ENCODE measurements at places on chromosomes 12 and 14.

- no peak for DNase-seq
Measured at GRCh38 chr12:53726946-53727309, 324 bp downstream of the CALCOCO1 start.

GRCh38 chr14:57818511-57818910, 47.4 kb downstream of the SLC35F4 start:
- DNase-seq: no peak

- no peak for DNase-seq
Measured at GRCh38 chr12:131928080-131928710, 881 bp upstream of the PUS1 start.

DNA sequence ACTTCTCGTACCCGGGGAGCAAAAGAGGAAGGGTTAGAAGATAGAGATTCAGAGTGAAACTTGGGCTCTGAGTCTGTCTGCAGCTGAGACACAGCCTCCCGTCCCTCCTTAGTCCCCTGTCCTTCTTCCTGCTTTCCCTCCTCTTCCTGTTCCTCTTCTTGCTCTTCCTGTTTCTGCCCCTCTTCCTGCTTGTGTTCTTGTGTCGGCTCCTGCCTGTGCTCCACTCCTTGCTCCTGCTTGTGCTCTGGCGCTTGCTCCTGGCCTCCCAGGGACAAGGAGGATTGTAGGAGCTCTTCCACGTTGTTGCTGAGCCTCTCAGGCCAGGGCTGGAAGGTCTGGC, 3.0 kb downstream of the ACRBP start:
- no peak for DNase-seq

- DNase-seq: no peak
Measured at GRCh38 chr12:12990700-12991468, 9.2 kb downstream of the HEBP1 start.

GRCh38 chr12:110123919-110124268, 263 bp upstream of the IFT81 start:
- DNase-seq: no peak

DNA sequence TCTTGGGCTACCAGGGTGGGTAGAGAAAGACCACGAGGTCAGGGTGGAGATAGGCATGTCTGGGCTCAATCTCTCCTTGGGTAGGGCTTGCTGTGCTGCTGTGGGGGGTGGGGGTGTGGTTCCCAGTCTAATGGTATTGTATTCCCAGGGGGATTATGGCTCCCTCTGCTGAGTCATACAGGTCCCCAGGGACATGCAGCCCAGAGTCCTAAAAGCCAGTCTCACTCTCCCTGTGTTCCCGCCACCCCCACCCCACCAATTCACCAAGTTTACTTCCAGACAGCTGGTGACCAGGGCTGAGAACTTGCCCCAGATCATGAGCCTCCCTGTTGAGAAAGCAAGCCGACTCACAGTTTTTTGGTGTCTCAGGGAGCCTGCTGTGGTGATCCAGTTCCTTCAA, 367.6 kb downstream of the C12orf75 start:
- no peak for DNase-seq

- peak; percentile 76 for DNase-seq
Measured at GRCh38 chr12:124744659-124745464, 118.8 kb downstream of the SCARB1 start.

DNA sequence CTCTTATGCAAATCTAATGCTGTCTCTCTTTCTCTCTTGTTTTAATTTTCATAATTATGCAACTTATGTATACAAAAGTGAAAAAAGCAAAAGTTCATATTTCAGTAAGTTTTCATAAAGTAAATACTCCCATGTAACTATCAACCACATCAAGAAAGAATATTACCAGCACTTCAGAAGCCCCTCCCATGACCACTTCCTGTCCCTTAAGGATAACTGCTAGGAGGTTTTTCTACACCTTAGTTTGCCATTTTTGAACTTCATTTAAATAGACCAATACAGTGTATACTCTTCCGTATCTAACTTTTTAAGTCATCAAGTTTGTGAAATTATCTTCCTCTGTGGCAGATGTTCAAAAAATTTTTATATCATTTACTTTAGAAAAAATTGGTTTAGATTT, 547 bp upstream of the OR4K15 start:
- DNase-seq: no peak

DNA sequence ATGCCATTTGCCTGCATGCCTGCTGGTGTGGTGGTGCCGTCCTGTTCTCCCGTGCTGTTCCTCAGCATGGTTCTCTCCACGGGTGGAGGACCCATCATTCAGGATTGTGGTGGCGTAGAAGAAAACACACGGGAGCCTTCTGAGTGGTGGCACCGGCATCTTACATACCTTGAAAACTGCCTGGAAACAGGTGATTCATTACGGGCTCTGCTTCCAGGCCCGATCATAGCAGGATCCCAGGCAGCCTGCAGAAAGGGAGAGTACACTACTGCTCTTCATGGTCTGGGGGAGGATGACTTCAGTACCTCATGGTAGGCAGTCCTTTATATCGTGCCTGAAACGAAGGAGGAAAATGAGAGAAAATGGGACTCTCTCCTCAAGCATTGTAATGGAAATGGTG, 66.6 kb upstream of the KCNA5 start:
- no peak for DNase-seq

DNA sequence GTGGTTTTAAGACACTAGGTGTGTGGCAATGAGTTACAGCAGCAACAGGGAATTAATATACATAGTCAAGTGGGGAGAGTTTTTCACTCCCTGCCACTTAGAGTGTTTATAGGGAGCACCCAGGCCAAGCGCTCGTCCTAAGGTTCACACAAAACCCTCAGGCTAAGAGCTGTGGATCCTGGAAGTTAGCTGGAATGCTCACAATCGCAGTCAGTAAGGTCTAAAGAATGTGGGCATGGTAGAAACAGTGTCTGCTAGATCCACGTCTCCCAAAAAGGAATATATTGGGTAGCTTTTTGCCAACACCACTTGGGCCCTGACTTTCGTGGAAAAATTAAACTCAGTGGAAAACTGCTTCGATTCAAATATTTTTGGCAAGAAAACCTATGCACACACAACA, 36.6 kb downstream of the STAB2 start:
- DNase-seq: no peak

GRCh38 chr12:116539905-116540482, 19.2 kb upstream of the MAP1LC3B2 start:
- no peak for DNase-seq

- DNase-seq: peak; percentile 58
Measured at GRCh38 chr12:64273527-64274403, 51.7 kb upstream of the KICS2 start.

DNA sequence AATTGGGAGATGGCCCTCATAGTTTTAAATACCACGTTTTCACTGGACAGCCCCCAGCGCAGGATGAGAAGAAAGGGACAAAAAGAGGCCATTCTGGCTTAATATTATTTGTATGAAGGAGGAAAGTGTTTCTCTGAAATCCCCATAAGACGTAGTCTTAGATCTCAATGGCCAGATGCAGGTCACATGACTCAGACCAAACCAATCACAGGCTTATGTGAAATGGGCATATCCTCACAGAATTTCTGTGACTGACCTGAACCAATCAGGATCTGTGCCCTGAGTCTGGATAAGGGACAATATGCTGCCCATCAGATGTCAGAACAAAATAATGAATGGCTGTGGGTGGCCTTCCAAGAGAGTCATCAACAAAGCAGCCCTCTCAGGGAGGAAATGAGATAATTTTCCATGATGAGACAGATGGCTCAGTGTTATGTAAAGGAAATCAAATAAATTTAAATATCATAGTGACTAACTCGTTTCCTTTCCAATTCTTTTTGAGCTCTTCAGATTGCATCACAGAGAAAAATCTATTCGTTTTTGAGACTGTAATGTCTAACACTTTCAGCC, 1009.5 kb upstream of the TMEM132C start:
- no peak for DNase-seq

GRCh38 chr12:104522985-104523722, 66.4 kb downstream of the CHST11 start:
- no peak for DNase-seq

DNA sequence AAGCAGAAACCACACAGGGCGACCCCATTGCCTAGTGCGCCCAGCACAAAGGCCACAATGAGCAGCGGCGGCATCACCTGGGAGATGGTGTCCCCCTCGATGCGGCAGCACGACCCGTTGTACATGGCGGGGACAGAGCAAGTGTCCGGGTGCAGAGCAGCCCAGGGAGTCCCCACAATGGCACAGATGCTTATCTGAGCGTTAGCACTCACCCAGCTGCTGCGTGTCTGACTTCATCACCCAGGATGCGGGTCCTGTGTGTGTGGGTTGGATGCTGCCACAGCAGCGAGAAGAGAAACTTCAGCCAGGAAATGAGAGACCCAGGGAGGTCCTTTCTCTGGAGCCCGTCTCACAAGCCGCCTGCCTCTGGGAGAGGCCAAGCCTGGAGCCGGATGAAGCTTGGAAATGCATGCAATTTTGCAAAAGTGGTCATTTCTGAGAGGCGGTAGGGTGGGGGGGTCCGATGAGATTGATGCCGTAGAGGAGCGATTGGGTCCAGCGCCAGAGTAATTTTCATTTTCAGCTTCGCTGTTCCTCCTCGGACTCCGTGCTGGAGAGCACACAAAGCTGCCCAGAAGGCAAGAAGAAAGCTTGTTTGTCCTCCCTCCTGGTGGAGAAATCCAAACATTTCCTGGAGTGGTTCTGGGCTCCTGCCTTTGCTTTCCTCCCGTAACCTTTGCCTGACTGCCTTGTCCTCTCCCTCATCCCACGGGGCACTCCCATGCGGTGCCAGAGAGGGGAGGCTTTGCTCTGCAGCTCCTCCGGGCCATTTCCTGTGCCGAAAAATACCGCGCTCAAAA, at the start of gene HCAR1:
Gene HCAR1, minus strand, starts transcription at position 630 of the 800 bp plus-strand sequence. Its CDS starts 505 bp downstream, at position 125.
- DNase-seq: no peak

DNA sequence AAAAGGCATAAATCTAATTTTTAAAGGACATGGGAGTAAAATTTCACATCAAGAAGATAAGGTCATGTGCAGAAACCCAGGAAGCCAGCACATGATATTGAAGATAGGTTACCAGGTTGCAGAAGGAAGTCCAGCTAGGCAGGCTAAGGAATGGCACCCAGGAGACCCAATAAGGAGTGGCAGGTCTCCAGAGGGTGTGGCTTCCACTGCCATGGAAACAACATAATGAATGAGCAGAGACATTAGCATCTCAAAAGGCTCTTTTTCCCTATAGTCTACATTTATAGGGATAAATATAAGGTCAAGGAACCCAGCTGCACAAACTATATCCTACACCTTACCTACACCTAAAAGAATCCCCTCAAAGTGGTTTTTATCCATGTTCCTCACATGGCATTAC, 275.9 kb downstream of the RPS29 start:
- DNase-seq: peak; percentile 7

DNA sequence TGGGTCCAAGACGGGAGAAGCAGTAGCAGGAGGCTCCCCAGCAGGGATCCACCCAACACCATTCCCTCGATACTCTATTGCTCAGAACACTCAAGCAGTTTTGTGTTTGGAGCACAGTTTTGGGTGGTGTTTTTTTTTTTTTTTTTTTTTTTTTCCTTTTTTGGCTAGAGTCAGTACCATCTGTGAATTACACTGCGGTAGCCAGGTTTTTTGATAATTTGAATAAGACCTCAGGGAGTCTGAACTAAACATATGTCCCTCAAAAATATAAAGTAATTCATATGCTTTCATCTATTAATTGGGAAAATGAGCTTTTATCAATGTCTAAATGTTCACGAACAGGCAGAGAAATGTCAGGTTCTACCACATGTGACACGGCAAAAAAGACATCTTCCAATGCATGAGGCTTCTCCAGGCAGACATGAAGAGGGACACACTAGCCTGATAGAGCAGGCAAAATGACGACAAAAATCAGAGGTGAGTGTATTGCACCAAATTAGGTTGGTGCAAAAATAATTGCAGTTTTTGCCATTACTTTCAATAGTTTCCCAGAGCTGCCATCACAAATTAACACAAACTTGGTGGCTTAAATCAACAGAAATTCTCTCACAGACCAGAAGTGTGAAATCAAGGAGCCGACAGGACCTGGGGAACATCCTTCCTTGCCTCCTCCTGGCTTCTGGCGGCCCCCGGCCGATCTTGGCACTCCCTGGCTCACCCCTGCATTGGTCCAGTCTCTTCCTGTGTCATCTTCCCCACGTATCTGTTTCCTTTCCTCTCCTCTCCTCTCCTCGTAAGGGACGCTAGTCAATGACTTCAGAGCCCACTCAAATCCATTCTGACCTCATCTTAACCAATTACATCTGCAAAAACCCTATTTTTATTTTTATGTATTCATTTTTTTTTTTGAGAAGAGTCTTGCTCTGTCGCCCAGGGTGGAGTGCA, 33.9 kb downstream of the FOXN3 start:
- no peak for DNase-seq

- DNase-seq: no peak
Measured at GRCh38 chr12:75711271-75711670, 199.9 kb upstream of the KRR1 start.

GRCh38 chr14:105141486-105142281, 26.9 kb downstream of the JAG2 start:
- no peak for DNase-seq

- no peak for DNase-seq
Measured at GRCh38 chr12:108525681-108526080, 10.6 kb downstream of the FICD start.

DNA sequence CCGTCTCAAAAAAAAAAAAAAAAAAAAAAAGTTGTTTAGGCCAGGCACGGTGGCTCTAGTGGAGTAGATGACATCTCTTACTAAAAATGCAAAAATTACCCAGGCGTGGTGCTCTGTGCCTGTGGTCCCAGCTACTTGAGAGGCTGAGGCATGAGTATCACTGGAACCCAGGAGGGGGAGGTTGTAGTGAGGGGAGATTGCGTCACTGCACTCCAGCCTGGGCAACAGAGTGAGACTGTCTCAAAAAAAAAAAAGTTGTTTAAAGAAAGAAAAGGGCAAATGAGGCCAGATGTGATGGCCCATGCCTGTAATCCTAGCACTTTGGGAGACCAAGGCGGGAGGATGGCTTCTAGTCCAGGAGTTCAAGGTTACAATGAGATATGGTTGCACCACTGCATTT, 36.6 kb upstream of the SPPL3 start:
- DNase-seq: no peak

DNA sequence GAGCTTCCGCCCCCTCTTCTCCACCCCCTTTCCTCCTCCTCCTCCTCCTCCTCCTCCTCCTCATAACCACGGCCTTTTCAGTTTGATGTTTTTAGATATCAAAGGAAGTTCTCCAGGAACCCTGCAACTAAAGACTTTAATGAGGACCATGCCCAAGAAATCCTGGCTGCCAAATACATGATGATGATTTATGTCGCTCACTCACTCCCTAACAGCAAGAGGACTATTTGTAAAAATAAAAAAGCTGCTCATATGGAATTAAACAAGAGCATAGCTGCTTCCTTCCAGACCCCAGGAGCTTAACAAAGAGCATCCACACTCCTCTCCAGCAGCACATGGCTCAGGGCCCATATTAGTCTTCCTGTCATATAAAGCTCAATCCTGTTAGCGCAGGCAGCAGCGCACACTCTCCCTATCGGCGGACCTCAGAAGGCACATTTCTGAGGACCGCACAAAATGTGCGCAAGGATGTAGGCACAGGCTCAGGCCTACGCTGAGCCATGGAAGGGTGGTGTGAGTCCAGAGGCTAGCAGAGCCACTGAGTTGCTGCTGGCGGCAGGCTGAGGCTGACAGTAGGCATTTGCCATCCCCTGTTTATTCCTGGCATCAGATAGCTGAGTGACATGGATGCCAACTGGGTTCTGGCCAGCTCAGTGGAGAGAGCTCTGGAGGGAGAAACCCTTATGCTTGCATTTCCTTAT, 232.8 kb downstream of the MSRB3 start:
- DNase-seq: no peak
